ENCODE measurements at places on chromosomes 3 and 15. TPM values are rescaled to one million over a fixed set of nuclear protein-coding genes. Genes with fewer than 3 reads are reported as not detected.

DNA sequence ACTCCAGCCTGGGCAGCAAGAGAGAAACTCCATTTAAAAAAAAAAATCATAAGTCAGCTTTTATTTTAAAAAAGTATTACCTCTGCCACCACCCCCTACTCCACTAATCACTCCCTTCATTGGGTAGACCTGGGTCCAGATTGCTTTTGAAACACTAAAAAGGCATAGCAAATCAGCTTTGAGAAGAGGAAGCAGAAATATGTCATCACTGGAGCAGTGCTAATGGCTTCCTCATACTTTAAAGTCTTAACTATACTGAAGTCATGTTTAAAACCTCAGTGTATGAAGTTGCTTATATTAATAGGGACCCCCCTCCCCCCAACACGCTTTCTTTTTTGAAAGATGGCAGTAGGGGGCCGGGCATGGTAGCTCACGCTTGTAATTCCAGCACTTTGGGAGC, 1.0 kb upstream of the HTR3D start:
- no peak for DNase-seq

GRCh38 chr3:41026394-41027177, 172.7 kb upstream of the CTNNB1 start:
- DNase-seq, result peak; percentile 22

- DNase-seq, result peak; percentile 42
Measured at GRCh38 chr3:134291319-134292254, 40.9 kb upstream of the RYK start.

DNA sequence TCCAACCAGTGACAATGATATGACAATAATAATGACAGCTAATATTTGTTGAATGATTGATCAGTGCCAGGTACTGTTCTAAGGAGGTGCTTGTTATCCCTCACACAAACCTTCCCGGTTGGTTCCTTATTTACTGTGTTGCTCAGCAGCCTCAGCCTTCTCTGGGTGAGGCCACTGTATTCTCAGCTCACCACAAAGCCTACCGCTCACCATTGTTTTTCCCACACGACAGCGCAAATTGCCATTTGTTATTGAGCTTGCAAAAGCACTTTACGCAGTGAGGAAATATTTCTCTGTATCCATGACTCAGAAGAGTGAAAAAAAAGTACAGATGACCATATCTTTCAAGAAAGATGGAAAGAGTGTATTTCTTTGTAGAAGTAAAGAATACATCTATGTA, 49.5 kb upstream of the PDZRN3 start:
- DNase-seq, result no peak

DNA sequence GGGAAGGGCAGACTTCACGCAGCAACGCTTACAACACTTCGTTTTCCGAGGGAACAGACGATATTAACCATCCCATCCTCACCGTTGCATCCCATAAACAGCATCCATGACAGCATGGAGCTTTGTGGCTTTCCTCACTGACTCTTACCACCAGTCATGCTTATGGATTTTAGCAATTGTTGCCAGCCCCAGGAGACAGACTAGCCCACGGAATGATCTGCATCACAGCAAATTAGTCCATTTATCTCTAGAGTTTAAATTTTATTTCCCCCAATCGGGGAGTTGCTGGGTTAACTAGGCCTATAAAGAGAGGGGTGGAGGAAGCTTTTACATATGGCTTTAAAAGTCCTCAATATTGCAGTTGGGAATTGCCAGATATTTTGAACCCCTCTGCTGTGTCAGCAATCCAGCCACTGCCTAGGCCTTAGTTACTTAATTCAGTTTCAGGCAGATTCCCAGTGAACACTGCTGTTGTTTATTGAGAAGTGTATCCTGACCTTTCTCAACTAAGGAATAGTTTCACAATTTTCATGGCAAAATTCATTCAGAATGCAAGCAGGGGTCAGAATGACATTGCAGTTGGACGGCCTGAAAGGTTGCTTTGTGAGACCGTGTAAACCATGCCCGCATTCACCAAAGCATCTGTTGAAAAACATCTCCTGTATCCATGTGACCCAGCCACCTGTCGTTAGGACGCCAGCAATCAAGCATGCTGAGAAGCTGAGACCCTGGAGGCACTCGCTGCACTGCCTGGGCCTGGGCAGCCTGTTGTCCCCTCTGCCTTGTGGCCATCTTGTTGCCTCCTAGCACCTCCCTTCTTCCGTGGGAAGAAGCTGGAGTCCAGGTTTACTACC, 397.4 kb upstream of the TPM1 start:
- no peak for DNase-seq

- no peak for DNase-seq
Measured at GRCh38 chr15:63628123-63628822, 31.1 kb downstream of the FBXL22 start.

GRCh38 chr15:75045332-75046015, 22.1 kb downstream of the PPCDC start:
- DNase-seq, result no peak

Gene GRAMD1C
- 8.2 TPM for total RNA-seq

Gene CYFIP1
- total RNA-seq, result 192 TPM

- DNase-seq, result peak; percentile 40
Measured at GRCh38 chr3:73255609-73256029, 194.2 kb downstream of the EBLN2 start.

DNA sequence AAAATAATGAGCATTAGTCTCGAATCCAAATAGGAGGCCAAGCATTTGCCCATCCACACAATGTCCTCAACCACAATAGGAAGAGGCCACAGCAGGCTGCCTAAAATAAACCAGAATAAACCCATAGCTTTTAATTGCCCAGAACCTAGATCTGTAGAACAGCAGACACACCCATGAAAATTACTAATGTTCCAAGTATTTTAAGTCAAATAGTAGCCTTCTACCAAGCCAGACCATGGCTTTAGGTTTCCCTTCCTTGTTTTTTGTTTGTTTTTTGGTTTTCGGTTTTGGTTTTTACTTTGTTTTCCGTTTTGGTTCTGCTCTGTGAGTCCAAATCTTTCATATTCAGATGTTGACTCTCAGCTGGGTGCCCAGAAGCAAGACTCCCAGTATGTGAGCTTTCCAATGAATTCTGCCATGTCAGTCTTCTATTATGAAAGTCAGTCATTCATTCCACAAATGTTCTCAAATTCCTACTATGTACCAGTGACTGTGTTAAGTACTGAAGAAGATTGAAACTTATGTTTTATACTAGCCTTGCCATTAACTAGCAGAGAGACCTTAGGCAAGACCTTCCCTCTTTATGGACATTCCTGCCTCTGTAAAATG, 57.8 kb upstream of the BOC start:
- DNase-seq, result no peak

- no peak for DNase-seq
Measured at GRCh38 chr3:149784064-149784704, 8.2 kb downstream of the ANKUB1 start.

DNA sequence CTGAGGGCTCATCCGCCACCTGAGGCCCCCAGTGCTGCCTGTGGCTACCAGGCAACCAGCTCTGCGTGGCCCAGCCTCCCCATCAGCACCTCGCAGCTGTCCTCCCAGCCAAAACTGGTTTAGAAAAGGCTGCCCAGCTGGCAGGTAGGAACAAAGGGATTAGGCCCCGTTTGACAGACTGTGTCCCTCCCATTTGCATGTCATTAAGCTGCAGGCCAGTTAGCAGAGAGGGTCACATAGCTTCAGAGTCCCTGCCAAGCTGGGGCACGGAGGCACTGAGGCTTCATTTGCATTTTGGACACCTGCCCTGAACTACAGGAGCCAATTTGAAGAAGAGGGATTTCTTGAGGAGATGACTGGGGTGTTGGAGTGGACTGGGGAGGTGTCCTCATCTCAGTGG, 177.9 kb downstream of the TLE3 start:
- no peak for DNase-seq

DNA sequence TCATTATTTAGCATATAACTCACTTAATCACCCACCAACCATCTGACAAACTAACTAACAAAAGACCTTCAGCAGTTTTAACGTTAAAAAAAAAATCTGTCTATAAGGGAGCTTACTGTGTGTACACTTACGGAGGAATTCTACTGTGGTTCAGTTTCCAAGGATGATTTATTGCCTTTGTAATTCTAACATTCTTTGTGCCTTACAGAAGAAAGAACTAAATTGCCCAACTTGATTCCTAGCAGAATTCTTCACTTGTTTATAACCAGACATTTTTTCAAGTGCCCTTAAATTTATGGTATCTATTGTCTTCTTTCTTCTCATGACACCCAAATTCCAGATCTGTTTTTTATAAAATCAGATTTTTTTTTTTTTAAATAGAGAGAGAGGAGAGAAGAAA, 119.7 kb upstream of the IGSF10 start:
- DNase-seq, result no peak

Gene NME9
- total RNA-seq, result not detected

DNA sequence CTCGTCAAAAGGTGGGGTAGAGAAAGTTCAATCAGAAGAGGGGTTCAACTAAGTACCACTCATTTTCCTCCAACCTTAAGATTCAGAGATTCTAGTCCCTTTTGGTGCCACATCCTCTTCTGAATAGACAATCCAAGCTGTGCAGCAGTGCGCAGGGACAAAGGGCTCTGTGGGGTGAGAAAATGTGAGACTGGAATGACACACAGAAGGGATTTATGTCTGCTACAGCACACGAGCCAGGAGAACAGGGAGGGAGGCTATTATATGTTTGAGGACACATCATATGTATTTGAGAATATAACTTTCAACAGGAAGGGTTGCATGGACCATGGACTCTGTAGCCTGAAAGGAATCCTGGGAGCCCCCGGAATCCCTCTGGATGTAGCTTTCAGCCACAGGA, 33.0 kb downstream of the LSM3 start:
- no peak for DNase-seq

Gene METTL6
- 8.0 TPM for total RNA-seq

Gene GOLGA6L7
- total RNA-seq, result not detected

DNA sequence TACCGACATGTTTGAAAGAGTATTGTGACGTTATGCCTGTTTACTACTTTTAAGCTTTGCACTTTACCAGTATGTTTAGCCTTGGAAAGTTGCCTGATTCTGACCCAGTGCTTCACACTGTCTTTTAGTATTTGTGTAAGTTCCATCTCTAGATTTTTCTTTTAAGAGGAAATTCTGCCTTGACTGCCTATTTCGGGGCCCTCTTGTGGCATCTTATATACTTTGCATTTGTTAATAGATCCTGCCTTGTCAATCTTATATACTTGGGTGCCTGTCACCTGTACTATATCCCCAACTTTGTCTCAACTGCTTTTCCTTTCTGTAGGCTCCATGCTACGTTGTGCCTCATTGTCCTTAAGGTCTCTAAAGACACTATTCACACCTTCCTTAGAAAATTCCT, 244.6 kb downstream of the STXBP5L start:
- no peak for DNase-seq

DNA sequence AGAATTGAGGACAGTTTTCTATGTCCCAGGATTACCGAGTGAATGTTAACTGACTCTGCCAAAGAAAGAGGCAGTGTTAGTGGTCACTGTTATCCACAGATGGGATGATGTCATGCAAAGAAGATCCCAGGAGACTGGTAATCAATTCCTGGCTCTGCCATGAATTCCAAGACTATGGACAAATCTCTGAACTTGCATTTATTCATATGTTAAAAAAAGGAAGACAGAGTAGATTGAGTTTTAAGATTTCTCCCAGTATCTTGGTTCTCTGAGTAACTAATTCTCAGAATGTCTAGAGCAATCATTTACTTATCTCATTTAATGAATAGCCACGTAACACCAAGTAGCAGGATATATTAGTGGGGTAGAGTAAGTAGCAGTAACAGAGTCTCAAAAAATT, 11.5 kb upstream of the MAP3K13 start:
- no peak for DNase-seq

DNA sequence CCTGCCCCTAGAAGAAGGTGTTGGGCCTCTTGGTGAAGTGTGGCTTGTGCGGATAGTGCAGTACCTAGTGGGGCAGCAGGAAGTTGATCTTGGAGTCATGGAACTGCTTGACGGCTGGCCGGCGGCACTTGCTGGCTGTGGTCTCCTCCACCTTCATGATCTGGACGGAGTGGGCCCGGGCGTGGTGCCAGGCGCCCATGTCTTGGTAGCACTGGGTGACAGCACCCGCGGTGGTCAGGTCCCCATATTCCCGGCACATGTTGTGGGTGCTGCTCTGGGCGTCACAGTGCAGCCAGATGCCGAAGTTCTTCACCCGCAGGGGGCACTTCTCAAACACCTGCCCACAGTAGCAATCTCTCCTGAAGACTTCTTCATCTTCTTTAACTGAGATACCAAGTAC, 30.7 kb downstream of the EXOG start:
- no peak for DNase-seq

DNA sequence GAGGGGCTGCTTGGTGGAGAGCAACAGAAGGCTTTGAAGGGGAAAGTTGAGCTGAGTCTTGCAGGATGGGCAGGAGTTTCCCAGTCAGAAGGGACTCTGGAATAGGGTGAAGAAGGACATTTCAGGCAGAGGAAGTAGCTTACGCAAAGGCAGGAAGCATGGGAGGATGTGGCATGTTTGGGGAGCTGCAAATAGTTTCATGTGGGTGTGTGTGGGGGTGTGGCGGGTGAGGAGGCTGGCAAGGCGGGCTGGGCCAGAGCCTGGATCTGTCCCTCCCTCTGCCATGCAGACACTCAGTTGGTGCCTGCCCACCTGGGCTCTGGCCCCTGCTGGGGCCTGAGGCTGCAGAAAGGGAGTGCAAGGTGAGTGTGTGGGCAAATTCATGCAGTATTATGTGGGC, 10.4 kb downstream of the TEX264 start:
- peak; percentile 69 for DNase-seq

Gene CCK
- total RNA-seq, result not detected

Gene ITGA11
- total RNA-seq, result 1.4 TPM

DNA sequence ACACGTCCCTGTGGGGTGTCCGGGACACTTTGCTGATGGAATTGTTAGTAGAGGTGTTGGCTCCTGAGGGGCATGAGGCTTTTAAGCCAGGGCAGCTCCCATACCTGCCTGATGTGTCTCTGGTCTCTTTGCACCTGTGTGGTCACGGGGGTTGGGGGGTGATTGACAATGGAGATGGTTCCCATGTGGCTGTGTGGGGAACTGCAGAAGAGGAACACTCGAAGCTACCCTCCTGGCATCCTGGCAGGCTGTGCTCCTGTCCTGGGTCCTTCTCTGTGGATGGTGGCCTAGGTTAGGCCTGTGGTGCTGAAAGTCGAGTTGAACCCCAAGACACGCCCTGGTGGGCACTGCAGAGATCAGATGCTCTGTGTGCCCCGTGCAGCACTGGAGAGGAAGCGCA, 73.4 kb downstream of the HMCES start:
- no peak for DNase-seq

DNA sequence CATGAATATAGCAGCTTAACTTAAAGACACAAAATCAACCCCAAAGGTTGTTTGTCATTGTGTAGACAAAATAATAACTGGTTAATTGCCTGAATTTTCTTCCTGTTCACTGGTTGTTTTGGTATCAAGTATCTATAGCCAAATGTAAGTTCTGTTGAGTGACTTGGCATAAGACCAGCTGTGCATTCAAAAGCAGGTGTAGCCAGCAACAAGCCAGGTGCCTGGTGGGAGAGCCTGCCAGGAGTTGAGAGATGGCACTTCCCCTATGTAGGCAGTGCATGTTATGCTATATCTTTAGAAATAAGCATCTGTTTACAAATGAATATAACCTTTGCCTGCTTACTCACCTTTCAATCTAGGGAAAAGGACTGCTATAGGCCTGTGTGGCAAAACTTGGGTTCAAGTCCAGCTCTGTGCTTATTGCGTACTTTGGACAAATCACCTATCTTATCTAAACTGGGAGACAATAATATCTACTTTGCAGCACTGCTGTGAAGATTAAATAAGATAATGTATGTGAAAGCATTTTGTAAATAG, 84.9 kb upstream of the TBL1XR1 start:
- no peak for DNase-seq

Measured in left colon (tissue), 2 donors.